RWPE1 (cell line): ENCODE measurements at places on chromosomes 7 and 10.

DNA sequence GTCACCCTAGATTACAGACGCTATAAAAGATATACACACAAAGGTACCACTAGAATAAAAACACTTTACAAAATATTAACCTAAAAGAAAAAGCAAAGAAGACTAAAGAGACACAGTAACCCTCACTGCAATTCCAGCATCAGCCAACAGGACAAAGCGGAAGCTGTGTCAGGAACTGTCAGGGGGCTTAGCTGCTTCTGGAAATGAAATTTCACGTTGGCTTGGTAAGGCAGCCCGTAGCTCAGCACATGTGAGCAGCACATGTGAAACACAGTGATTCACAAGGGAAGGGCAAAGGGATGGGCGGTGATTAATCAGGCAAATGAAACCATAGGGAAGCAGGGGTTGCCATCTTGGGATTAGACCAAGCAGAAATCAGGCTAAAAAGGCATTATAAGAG lies 195.4 kb downstream of the MGMT start:
- no peak for DNase-seq

DNA sequence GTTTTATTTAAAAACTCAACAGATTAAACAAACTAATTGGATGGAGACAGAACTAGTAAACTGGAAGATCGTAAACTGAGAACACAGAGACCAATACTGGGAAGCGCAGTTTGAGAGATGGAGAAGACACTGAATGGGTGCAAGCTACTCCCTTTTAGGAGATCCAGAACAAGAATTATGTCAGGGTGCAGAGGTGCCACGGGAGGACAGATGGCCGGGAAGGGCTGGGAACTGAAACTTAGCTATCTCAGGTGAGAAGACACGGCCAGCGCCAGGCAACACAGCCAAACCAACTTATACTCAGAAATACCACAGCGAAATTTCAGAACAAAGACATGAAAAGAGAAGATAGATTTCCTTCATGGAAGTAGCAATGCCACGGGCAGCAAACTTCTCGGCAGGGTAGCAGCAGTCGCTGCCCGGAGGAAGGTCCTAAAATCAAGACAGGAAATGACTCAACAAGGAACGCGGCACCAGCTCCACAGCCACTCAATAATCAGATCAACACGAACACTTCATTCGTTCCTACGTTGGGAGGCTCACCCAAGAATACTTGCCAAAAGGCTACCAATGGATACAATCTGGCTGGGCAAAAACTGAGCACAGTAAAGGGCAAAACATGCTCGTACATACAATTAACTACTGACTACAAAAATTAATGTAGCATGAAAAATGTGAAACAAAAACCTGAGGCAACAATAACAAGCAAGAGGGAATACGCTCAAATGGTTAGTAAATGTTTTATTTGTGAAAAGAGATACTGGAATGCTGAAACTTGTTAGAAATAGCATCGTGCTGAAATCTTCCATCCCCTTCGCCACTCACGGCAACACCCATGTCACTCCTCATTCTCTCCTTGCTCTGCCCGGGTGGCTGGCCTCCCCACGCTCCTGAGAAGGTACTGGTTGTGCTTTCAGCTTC lies 2.2 kb upstream of the LRRC27 start:
- peak; percentile 60 for DNase-seq

- DNase-seq = no peak
Observed at GRCh38 chr10:72353965-72354355, 759 bp downstream of the DNAJB12 start.

- no peak for DNase-seq
Observed at GRCh38 chr10:86226781-86227201, 139.8 kb downstream of the GRID1 start.

DNA sequence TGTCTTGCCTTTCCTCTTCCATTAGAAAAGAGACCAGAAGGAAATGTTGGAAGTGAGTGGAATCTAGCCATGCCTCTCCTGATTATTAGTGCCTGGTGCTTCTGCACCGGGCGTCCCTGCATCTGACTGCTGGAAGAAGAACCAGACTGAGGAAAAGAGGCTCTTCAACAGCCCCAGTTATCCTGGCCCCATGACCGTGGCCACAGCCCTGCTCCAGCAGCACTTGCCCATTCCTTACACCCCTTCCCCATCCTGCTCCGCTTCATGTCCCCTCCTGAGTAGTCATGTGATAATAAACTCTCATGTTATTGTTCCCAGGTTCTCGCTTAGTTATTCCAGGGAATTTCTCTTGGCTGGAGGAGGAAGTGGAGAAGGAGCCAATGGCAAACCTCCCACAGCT lies 4.2 kb downstream of the TMEM176A start:
- DNase-seq = no peak

GRCh38 chr10:77909021-77909748 lies 17.4 kb downstream of the DLG5 start:
- no peak for DNase-seq

GRCh38 chr10:63504145-63504881 lies 16.9 kb upstream of the REEP3 start:
- DNase-seq = peak; percentile 74

GRCh38 chr7:151051108-151051507 lies 2.8 kb downstream of the ASIC3 start:
- peak; percentile 39 for DNase-seq
